Activated CD8-positive, alpha-beta T cell treated with anti-CD3 and anti-CD28 coated beads for 36 hours (primary cell): ENCODE measurements at places on chromosomes 16 and 17. TPM values are rescaled to one million over a fixed set of nuclear protein-coding genes. Genes with fewer than 3 reads are reported as not detected.

- H3K27ac ChIP-seq: no peak overlapping the region
- H3K4me1 ChIP-seq: peaks cover 16% of the 10 kb centered on the region
Measured at GRCh38 chr16:69195369-69196029, 8.5 kb downstream of the SNTB2 start.

The ARHGDIG gene
- not detected for total RNA-seq

The KRTAP1-1 gene
- total RNA-seq: not detected

DNA sequence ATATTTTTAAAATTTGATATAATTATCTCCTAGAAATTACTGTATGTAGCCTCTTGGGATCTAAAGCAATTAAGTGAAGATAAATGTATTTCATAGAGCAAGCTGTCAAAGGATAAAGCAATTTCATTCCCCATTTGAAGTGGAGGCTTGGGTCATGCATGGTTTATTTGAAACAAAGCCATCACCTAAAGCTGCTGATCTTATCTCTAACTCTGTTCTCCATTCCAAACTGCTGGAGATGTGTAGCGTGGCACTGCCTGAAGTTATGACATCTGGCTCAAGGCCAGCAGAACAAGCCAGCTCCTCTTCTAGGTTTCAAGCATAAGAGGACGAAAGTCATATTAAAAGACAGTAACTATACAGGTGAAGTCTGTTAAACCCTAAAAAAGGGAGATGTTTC is 83.9 kb downstream of the HIC1 start:
- peaks cover 26% of the 10 kb centered on the region for H3K4me1 ChIP-seq
- no peak overlapping the region for H3K4me3 ChIP-seq
- peaks cover 8% of the 10 kb centered on the region for H3K36me3 ChIP-seq
- no peaks in the 10 kb centered on the region for H3K27me3 ChIP-seq
- DNase-seq: no peak

The CLEC18B gene
- total RNA-seq: 0.22 TPM

DNA sequence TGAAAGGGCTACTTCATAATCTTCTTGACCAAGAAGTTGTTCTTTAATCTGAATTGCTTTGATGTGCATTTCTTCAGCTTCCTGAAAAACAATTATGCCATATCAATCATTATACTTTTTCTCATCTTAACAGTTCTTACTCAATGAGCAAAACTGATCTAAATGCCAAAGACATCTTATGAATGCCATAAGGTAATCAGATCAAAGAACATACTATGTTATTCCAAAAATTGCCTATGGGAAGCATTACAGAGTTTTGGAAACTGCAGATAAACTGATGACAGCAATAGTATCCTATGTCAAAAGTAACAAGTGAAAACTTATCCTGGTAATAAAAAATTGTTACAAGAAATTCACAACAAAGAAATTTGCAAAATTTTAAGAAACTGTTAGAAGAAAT is 29.7 kb downstream of the CHCT1 start:
- no peak overlapping the region for H3K27ac ChIP-seq
- H3K4me1 ChIP-seq: no peaks in the 10 kb centered on the region

DNA sequence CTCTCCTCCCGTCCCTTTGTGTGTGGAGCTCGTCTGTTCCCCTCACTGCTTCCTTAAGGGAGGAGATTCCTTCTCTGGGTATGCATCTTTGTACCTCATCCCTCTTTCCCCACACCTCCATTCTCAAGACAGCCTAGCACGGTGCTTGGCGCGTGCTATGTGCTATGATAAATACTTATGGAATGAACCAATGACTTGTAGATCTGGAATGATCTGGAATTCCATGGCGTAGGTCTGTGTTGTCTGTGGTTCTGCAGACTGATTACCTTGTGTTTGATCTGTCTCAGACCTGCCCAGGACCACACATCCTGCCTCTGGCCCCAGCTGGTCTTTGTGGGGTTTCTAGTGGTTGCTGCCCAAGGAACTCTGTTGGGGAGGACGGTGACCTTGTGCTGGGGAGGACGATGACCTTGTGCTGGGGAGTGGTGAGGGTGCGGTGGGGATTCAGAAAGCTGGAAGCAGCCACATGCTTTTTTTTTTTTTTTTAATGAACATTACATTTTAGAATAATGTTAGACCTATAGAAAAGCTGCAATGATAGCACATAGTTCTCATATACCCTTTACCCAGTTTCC is 33.5 kb upstream of the ETV4 start:
- no peak overlapping the region for H3K27ac ChIP-seq
- no peak for DNase-seq
- no peak overlapping the region for H3K4me3 ChIP-seq
- H3K4me1 ChIP-seq: peaks cover 12% of the 10 kb centered on the region
- no peaks in the 10 kb centered on the region for H3K36me3 ChIP-seq

DNA sequence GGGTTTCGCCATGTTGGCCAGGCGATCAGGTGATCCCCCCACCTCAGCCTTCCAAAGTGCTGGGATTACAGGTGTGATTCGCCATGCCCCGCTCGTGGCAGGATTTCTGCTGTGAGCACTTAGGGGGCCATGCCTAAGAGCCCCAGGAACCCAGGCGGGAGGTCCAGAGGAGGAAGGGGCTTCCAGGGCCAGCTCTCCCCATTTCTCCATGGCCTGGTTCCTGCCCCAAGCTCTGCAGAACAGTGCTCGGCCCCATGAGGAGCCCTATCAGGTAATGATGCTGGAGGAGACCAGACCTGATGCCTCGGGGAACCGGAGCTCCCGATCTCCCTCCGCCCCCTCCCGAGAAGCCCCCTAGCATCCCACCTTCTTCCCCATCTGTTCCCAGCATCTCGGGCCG is 53.6 kb downstream of the RMI2 start:
- H3K36me3 ChIP-seq: no peaks in the 10 kb centered on the region
- H3K4me1 ChIP-seq: no peaks in the 10 kb centered on the region
- no peak overlapping the region for H3K4me3 ChIP-seq
- no peaks in the 10 kb centered on the region for H3K27me3 ChIP-seq
- no peak for DNase-seq
- no peak overlapping the region for H3K27ac ChIP-seq

- H3K27ac ChIP-seq: no peak overlapping the region
- no peak for DNase-seq
- H3K4me1 ChIP-seq: peaks cover 5% of the 10 kb centered on the region
- H3K4me3 ChIP-seq: no peak overlapping the region
Measured at GRCh38 chr16:67419502-67419901, 3.2 kb upstream of the ZDHHC1 start.
